AG04450 (cell line): ENCODE measurements at places on chromosomes 4 and X.

- no peak for DNase-seq
Observed at GRCh38 chr4:62159876-62160275, 959.8 kb downstream of the ADGRL3 start.

- no peak for DNase-seq
Observed at GRCh38 chr4:112845386-112845785, 204.1 kb upstream of the ANK2 start.

GRCh38 chr4:1375051-1375721, 28.2 kb downstream of the UVSSA start:
- no peak for DNase-seq

DNA sequence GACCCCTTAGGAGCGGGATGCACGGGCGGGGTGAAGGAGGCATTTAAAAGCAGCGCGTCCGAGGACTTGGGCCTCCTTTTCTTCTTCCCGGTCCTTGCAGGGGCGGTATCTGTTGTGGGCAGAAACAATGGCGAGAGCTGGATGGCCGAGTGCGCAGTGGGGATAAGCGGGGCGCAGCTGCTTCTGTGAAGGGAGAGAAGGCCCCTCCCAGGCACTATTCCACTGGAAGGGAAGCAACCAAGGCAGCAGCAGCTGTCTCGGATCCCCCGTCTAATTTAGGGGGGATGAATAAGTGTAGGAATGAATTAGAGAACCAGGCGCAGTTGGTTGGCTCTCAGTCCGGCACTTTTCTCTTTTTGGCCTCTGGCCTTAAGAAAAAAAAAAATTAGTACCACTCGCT, 995 bp downstream of the SMARCA5 start:
- DNase-seq: no peak

DNA sequence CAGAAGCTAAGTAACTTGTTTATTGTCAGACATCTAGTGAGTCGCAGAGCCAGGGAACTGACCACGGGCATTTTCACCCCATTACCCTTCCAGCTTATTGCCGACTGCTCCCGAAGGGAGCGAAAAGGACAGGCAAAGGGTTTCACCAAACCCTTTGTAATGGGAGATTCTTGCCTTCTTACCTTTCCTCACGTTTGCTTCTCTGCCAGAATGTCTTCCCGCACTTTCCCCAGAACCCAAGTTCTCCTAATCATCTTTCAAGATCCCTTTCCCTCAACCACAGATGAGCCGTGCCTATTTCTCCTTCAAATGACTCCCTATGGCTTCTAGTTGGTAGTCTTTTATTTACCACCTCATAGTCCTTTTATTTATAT, 520 bp upstream of the SRP72 start:
- no peak for DNase-seq

GRCh38 chrX:116749943-116750342, 287.2 kb upstream of the CT83 start:
- no peak for DNase-seq

- no peak for DNase-seq
Observed at GRCh38 chr4:95193391-95194224, 355.2 kb downstream of the UNC5C start.

DNA sequence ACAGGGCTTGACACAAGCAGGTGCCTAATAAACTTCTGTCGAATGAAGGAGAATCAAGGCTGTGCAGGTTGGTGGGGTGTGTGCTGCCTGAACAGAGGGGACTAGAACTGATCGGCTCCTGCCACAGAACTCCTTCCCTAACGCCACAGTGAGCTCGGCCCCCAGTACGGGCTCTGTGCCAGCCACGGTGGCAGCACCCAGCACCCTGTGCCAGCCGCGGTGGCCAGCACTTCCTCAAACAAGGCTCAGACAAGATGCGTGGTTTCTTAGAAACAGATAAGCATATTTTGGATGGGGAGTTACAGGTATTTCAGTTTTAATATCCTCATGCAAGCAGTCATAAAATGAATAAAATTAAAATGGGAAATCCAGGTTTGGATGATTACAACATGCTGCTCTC, 26.0 kb upstream of the C4orf50 start:
- no peak for DNase-seq

DNA sequence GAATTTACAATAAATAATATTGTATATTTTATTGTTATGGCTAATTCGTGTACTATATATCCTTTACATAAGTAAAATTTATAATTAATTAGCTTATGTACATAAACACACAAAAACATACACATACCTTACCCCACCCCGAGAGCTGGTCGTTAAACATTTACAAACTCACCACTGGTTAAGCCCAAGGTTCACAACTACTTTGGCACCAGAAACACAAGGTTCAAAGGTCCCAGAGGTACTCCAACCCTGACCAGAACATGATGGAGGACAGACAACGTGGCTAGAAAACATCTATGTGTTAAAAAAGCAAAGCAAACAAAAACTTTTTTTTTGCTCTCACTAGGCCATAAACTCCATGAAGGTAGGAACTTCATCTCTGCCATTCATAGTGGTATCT, 37.7 kb downstream of the SLC25A5 start:
- no peak for DNase-seq

DNA sequence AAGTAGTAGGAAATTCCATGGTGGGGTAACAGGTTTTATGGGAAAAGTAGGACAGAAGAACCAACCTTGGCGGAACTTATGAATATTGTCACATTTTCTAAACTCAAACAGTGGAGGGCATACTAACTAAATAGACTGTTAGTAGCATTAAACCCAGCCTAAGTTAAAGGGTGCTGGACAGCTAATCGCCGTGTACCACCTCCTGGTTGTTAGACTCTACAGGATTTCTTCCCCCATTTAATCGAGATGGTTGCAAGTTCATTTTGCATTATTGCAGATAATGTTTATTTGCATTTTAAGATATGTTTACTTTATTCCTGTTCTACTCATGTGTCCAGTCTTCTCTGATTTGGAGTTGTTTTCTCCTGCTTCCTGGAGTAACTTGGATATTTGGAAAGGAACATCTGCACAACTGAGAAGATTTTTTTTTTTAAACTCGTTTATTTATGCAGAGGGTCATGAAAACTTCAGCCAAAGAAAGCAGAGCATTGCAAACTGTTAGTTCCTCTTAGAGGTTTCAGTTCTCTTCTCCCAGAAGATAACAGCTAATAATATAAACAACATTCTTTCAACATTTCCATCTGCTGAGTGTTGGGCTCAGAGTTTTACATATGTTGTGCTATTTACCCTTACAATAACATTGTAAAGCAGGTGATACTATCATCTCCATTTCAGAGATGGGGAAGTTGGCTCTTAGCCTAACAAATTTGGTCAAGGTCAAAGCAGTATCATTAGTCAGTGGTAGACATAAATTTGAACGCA, 51.5 kb upstream of the TBC1D9 start:
- DNase-seq: peak; percentile 66

- no peak for DNase-seq
Observed at GRCh38 chr4:93436000-93436626, 392.4 kb upstream of the ATOH1 start.

- no peak for DNase-seq
Observed at GRCh38 chrX:130171446-130172126, at the start of gene RAB33A. TSS of gene RAB33A (plus strand) at chrX:130171962. CDS start at chrX:130172063, 101 bp downstream.

GRCh38 chrX:111447298-111447697, 35.3 kb upstream of the DCX start:
- no peak for DNase-seq

DNA sequence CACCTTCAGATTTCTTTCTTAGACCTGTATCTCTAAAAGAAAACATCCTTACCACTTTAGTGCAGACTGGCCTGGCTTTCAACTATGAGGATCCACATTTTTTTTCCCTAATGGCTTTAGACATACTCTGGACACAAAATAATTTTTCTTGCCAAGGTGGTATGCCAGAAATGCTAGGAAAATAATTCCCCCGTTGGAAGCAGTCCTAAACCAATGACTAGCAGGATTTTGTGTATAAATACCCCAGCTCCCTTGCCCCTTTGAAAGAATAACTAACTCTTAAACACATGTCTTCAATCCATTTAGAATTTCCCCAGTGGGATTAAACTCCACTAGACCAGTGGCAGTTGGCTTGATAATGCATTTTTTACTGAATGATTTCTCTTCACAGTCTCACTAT, 500.5 kb upstream of the FTHL17 start:
- no peak for DNase-seq

DNA sequence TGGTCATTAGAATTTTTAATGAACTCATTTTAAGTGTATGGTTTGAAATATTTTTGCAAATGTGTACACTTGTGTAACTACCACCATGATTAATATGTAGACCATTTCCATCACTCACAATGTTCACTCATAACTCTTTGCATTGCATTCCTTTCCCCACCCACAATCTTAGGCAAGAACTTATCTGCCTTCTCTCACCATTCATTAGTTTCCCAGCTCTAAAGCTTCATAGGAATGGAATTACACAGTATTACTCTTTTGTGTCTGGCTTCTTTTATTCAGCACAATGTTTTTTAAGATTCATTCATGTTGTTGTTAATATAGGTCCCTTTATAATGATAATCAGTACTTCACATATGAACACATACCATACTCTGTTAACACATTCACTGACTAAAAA, 106.1 kb downstream of the ARAP2 start:
- no peak for DNase-seq

DNA sequence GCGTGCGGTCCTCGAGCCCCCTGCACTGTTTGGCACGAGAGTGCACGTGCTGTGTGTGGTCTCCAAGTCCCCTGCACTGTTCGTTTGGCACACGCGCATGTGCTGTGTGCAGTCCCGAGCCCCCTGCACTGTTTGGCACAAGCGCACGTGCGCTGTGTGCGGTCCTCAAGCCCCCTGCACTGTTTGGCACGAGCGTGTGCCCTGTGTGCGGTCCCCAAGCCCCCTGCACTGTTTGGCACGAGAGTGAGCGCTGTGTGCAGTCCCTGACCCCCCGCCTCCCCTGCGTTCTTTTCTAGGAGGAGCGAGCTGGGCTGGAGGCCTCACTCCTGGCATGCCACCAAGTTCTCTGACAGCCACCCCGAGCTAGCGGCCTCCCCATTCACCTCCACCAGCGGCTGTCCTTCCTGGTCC, 76.5 kb upstream of the CLDN34 start:
- DNase-seq: no peak

DNA sequence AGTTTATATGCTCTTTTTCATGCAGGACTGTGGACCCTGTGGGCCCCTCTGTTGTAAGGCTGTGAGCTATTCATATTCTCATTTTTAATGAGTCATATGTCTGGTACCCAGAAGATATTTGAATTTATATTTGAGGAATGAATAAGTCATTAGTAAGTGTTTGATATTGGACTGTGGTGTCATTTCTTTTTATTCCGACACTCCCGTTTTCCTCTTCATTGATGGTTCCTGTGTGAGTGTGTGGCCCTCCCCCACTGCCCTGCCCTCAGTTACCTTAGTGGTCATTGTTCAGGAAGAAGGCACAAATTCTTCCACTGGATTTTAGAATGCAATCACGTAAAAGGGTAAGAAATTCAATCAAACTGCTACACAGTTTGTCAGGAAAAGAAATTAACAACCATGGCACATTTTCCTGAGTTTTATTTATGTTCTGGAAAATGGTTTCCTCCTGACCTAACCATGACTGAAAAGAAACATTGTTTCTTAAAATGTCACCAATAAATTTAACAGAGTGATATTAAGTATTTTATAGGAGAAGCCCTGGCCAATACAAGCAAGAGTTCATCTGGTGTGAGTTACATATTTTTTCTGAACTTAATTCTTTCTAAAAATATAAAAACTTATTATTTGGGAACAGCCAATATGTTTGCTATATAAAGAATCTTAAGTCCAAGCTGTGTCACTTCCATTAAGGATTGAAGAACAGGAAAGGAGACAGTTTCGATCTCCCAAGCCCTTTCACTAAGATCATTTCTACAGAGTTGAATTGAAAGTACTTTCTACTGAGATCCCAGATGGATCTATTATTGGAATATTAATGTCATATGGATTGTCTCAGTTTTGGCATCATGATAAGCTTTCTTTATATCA, 370.5 kb upstream of the ANXA10 start:
- DNase-seq: no peak

DNA sequence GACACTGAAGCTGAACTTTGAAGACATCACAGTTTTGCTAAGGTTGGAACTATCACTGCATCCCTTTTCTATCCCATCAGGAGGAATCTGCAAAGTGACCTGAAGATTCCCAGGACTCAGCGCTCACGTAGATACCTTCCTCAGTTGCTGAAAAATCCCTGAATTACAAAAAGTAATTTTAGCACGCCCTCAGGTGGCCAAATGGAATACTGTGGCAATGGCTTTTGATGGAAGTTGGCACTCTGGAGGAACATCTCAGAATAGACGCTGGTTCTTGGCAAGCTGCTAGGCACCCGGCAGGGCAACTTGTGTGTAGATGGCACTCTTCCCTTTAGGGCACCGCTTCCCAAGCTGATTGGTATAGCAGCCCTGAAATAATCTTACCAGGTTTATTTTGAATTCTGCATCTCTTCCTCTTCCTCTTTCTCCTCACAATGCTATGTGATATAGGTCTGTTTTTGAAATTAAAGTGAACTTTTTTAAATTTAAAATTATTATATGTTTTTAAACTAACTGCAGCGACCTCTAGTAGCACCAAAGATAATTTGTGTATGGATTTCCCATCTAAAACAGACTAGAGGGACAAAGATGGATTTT, 16.3 kb upstream of the ESX1 start:
- DNase-seq: no peak
